ENCODE measurements at places on chromosomes 16 and 17. TPM values are rescaled to one million over a fixed set of nuclear protein-coding genes. Genes with fewer than 3 reads are reported as not detected.
A peak's percentile ranks its signal among the peaks of the same experiment; 100 is the strongest.

GRCh38 chr17:48159232-48159631, 51.7 kb downstream of the SNX11 start:
- DNase-seq, result no peak

- DNase-seq, result no peak
Measured at GRCh38 chr17:63285551-63285950, 160.6 kb downstream of the CYB561 start.

Gene CACNG1
- not detected for total RNA-seq

- DNase-seq, result peak; percentile 69
Measured at GRCh38 chr16:2043667-2044451, 3.8 kb downstream of the NTHL1 start.

Gene CDRT15L2
- not detected for total RNA-seq

GRCh38 chr16:68257251-68257905, 6.9 kb upstream of the SLC7A6 start:
- DNase-seq, result no peak

- no peak for DNase-seq
Measured at GRCh38 chr16:73584157-73584556, 536.2 kb upstream of the ZFHX3 start.

DNA sequence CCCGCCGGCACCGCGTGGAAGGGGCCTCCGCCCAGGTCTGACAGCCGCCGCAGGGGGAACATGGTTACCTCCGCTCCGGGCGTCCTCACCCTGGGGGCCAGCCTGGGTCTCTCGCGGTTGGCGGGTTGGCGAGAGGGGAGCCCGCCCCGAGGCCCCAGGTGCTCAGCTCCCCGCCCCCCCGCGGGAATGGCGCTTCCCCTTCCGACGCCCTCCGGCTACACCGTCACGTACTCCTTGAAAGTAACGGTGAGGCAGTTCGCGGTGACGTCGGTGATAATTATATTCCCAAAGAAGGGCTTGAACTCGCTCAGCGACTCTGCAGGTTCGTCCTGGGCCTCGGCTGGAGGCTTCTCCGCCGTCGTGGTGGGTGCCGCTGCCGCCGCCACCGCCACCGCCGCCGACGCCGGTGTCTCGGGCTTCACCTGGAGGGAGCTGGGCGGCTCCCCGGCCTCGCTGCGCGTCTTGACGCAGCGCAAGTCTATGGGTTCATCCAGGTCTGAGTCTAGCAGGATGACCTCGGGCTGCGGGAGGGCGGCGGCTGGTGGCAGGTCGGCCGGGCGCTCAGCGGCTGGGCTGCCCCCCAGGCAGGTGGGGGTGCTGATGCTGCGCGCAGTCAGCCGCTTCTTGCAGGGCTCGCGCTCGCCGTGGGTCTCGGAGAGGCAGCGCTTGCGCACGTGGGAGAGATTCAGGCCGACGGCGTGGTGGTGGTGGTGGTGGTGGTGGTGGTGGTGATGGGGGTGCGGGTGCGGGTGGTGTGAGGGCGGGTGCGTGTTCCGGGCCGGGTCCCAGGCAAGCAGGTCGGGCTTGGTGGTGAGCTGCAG, 5.3 kb downstream of the CBX4 start:
- no peak for DNase-seq

GRCh38 chr16:2751577-2752034, 832 bp upstream of the SRRM2 start:
- no peak for DNase-seq

Gene CCT6B
- total RNA-seq, result 0.78 TPM

- no peak for DNase-seq
Measured at GRCh38 chr16:88965826-88966480, 11.1 kb downstream of the CBFA2T3 start.

Measured in endothelial cell of umbilical vein (primary cell).